SJSA1 (cell line): ENCODE measurements at places on chromosomes 2 and 18. TPM values are rescaled to one million over a fixed set of nuclear protein-coding genes. Genes with fewer than 3 reads are reported as not detected.
A peak's percentile ranks its signal among the peaks of the same experiment; 100 is the strongest.

IHH gene
- total RNA-seq, result 0.05 TPM in 1 of 2 replicates, not detected in the other

HMSD gene
- total RNA-seq, result 0.53 and 1.00 TPM in 2 replicates

LOXL3 gene
- 10.4 and 14.8 TPM in 2 replicates for total RNA-seq

C2orf78 gene
- 0.03 TPM in 1 of 2 replicates, not detected in the other for total RNA-seq

RAB6C gene
- not detected in 2 replicates for total RNA-seq

SPR gene
- total RNA-seq, result 35.8 and 50.7 TPM in 2 replicates

CDC42EP3 gene
- 33.6 and 50.8 TPM in 2 replicates for total RNA-seq

- no peaks in the 10 kb centered on the region for H3K36me3 ChIP-seq
- H3K4me1 ChIP-seq, result peaks cover 38% of the 10 kb centered on the region
- no peak overlapping the region for H3K27ac ChIP-seq
- H3K4me3 ChIP-seq, result no peak overlapping the region; the same call in 1 of the 2 replicates
- no peak for DNase-seq
Measured at GRCh38 chr2:72149556-72150156, 2.0 kb upstream of the CYP26B1 start.

DNA sequence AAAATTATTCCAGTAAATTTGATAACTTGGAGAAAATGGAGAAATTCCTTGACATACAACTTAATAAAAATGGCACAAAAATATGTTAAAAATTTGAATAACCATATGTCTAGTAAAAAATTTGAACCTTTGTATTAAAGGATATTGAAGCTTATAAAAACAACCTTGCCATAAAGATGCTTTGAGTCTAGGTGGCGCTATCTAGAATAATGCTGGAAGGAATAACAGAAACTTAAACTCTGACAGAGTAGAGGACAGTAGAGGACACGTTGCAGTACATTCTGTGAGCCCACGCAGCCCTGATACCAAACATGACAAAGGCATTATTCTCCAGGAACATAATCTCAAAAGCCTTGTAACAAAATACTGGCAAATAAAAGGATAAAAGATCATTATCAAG is 44.7 kb upstream of the ALKAL2 start:
- H3K4me1 ChIP-seq, result no peaks in the 10 kb centered on the region
- H3K27me3 ChIP-seq, result no peaks in the 10 kb centered on the region
- no peaks in the 10 kb centered on the region for H3K36me3 ChIP-seq
- no peak for DNase-seq
- H3K4me3 ChIP-seq, result no peak overlapping the region

- H3K27me3 ChIP-seq, result no peaks in the 10 kb centered on the region
- no peaks in the 10 kb centered on the region for H3K36me3 ChIP-seq
- no peak overlapping the region for H3K27ac ChIP-seq
- DNase-seq, result peak; percentile 19
- H3K4me1 ChIP-seq, result peaks cover 11% of the 10 kb centered on the region; the same call in 1 of the 2 replicates
- H3K4me3 ChIP-seq, result no peak overlapping the region
Measured at GRCh38 chr2:52510432-52510831, 1257.2 kb upstream of the CHAC2 start.

- no peak overlapping the region for H3K4me3 ChIP-seq
- peaks cover 22% of the 10 kb centered on the region for H3K4me1 ChIP-seq
- no peak overlapping the region for H3K27ac ChIP-seq
Measured at GRCh38 chr2:61949714-61950560, 44.5 kb downstream of the COMMD1 start.

DNA sequence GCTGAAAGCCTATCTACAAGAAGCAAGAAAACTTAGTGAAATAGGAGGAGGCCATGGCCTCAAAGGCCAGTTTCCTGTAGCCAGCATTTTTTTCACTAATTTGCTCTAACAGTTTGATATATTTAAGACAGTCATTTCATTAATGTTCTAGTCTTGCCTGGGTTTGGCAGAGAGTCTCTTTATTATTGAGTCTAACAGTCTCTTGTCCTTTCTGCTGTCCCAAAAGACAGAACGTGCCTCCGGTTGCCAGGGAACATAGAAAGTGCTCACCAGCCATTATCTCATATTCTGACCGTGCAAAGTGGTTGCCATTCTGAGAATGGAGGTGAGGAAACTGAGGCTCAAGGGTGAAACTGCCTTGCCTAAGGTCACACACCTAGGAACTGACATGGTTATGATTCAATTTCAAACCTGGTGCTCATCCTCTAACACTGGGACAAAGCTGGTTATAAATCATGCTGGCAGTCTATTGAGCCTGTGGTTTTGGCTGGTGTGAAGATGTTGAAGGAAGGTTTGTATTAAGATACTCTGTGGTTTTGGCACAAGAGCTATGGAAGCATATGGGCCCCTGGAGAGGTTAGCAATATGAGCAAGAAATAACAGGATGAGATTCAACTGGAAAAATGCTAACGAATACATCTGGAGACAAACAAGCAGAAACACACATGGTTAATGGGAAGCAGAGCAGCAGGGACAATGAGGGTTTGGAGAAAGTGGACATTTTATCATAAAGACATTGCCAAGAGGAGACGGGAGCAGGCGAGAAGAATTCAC is 903.3 kb upstream of the KLHL29 start:
- DNase-seq, result no peak
- no peak overlapping the region for H3K4me3 ChIP-seq
- no peaks in the 10 kb centered on the region for H3K36me3 ChIP-seq
- H3K4me1 ChIP-seq, result no peaks in the 10 kb centered on the region
- no peak overlapping the region for H3K27ac ChIP-seq
- no peaks in the 10 kb centered on the region for H3K27me3 ChIP-seq

DNA sequence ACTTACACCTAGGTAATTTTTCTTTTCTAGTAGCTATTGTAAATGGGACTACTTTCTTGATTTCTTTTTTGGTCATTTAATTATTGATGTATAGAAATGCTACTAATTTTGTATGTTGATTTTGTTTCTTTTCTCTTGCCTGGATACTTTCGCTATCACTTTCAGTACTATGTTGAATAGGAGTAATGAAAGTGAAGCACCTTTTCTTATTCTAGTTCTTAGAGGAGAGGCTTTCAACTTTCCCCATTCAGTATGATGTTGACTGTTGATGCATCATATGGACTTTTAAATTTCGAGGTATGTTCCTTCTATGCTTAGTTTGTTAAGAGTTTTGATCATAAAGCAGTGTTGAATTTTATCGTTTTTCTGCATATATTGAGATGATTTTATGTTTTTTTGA is 142.5 kb downstream of the CDH19 start:
- H3K4me3 ChIP-seq, result no peak overlapping the region
- no peak for DNase-seq
- no peak overlapping the region for H3K27ac ChIP-seq
- H3K36me3 ChIP-seq, result no peaks in the 10 kb centered on the region

- no peaks in the 10 kb centered on the region for H3K4me1 ChIP-seq
- no peak for DNase-seq
- no peaks in the 10 kb centered on the region for H3K36me3 ChIP-seq
- H3K27me3 ChIP-seq, result no peaks in the 10 kb centered on the region
- H3K4me3 ChIP-seq, result no peak overlapping the region
Measured at GRCh38 chr18:22839340-22839821, 93.7 kb upstream of the RBBP8 start.

GRCh38 chr18:63078471-63078870 is 241.1 kb downstream of the BCL2 start:
- H3K4me3 ChIP-seq, result no peak overlapping the region
- no peak overlapping the region for H3K27ac ChIP-seq
- DNase-seq, result no peak
- H3K27me3 ChIP-seq, result peaks cover 3% of the 10 kb centered on the region; the same call in 1 of the 2 replicates
- H3K4me1 ChIP-seq, result peaks cover 9% of the 10 kb centered on the region; the same call in 1 of the 2 replicates
- H3K36me3 ChIP-seq, result no peaks in the 10 kb centered on the region

- no peaks in the 10 kb centered on the region for H3K27me3 ChIP-seq
- H3K36me3 ChIP-seq, result no peaks in the 10 kb centered on the region
- no peak for DNase-seq
- no peak overlapping the region for H3K4me3 ChIP-seq
Measured at GRCh38 chr2:40102447-40102846, 323.4 kb upstream of the THUMPD2 start.

DNA sequence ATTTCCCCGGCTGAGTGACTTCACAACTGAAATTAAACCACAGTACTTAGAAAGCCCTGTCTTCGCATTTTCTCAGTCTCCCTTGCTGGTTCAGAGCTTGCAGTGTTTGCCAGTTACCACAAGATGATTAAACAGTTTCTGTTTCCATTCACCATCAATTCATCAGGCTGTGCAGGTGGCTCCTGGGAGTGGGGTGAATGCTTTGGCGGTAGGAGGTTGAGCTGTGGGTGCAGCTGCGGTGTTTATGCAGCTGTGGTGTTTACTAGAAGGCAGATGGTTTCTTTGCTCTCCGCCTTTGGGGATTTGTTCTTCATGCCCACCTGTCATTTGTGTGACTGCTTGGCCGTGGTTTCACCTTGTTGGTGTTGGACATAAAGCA is 16.1 kb downstream of the ACOXL start:
- H3K4me1 ChIP-seq, result no peaks in the 10 kb centered on the region
- H3K27ac ChIP-seq, result no peak overlapping the region
- H3K4me3 ChIP-seq, result no peak overlapping the region
- H3K36me3 ChIP-seq, result no peaks in the 10 kb centered on the region
- H3K27me3 ChIP-seq, result peaks cover 45% of the 10 kb centered on the region

DNA sequence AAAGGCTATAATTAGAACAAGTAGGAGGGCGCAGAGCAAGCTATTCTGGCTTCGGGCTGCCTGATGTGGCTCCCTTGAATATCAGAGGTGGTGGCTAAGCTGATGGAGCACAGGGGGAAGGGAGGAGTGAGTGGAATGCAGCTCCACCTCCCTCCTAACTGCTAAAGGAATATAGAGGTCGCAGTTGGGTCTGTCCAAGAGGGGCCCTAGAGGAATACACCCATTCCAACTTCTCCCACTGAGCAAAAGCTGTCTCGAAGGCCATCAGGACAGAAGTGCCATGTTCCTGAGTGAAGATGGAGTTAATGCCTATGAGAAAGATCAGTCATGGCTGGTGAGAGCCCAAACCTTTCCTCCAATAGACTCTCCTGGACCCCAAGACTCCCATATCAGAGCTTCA is 32.8 kb upstream of the MARCO start:
- no peak overlapping the region for H3K27ac ChIP-seq
- no peaks in the 10 kb centered on the region for H3K27me3 ChIP-seq
- DNase-seq, result no peak
- no peak overlapping the region for H3K4me3 ChIP-seq
- no peaks in the 10 kb centered on the region for H3K4me1 ChIP-seq

GRCh38 chr2:205680067-205680466 is 2.2 kb upstream of the NRP2 start:
- H3K36me3 ChIP-seq, result no peaks in the 10 kb centered on the region
- H3K27me3 ChIP-seq, result no peaks in the 10 kb centered on the region
- H3K4me1 ChIP-seq, result peaks cover 32% of the 10 kb centered on the region
- DNase-seq, result peak; percentile 84
- H3K27ac ChIP-seq, result no peak overlapping the region
- no peak overlapping the region for H3K4me3 ChIP-seq

GRCh38 chr2:215880970-215881369 is 132.4 kb downstream of the MREG start:
- H3K27me3 ChIP-seq, result no peaks in the 10 kb centered on the region
- H3K27ac ChIP-seq, result no peak overlapping the region
- no peak for DNase-seq
- H3K36me3 ChIP-seq, result no peaks in the 10 kb centered on the region
- H3K4me1 ChIP-seq, result peaks cover 17% of the 10 kb centered on the region
- no peak overlapping the region for H3K4me3 ChIP-seq

- no peaks in the 10 kb centered on the region for H3K27me3 ChIP-seq
- H3K4me1 ChIP-seq, result peaks cover 31% of the 10 kb centered on the region
- no peaks in the 10 kb centered on the region for H3K36me3 ChIP-seq
- DNase-seq, result no peak
- H3K27ac ChIP-seq, result peak overlapping the region; percentile 54
Measured at GRCh38 chr18:77127769-77128671, 4.6 kb downstream of the MBP start.

GRCh38 chr2:46914578-46915230 is 902 bp downstream of the MCFD2 start:
- H3K4me1 ChIP-seq, result peaks cover 31% of the 10 kb centered on the region
- H3K36me3 ChIP-seq, result peaks cover 37% of the 10 kb centered on the region
- peak overlapping the region; percentile 80 for H3K27ac ChIP-seq
- peak overlapping the region; percentile 86 for H3K4me3 ChIP-seq
- H3K27me3 ChIP-seq, result no peaks in the 10 kb centered on the region
- DNase-seq, result no peak

- no peaks in the 10 kb centered on the region for H3K36me3 ChIP-seq
- H3K4me3 ChIP-seq, result no peak overlapping the region
- no peaks in the 10 kb centered on the region for H3K27me3 ChIP-seq
- DNase-seq, result no peak
Measured at GRCh38 chr2:19114754-19115231, 243.6 kb downstream of the OSR1 start.
